ENCODE measurements at places on chromosomes 11 and 22.

GRCh38 chr22:34210301-34210700 is 290.0 kb upstream of the LARGE1 start:
- no peak for DNase-seq

GRCh38 chr11:95076416-95076815 is 9.7 kb downstream of the SRSF8 start:
- DNase-seq: no peak

DNA sequence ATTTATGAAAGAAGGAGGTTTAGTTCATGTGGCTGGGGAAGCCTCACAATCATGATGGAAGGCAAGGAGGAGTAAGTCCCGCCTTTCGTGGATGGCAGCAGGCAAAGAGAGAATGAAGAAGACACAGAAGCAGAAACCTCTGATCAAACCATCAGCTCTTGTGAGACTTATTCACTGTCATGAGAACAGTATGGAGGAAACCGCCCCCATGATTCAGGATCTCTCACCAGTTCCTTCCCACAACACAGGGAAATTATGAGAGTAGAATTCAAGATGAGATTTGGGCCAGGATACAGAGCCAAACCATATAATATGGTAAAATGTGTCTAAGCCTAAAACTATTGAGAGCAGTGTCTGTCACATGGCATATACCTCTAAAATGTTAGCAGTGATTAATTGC is 503.8 kb upstream of the CCDC179 start:
- no peak for DNase-seq

GRCh38 chr11:127017482-127017881 is 16.9 kb upstream of the KIRREL3 start:
- no peak for DNase-seq

DNA sequence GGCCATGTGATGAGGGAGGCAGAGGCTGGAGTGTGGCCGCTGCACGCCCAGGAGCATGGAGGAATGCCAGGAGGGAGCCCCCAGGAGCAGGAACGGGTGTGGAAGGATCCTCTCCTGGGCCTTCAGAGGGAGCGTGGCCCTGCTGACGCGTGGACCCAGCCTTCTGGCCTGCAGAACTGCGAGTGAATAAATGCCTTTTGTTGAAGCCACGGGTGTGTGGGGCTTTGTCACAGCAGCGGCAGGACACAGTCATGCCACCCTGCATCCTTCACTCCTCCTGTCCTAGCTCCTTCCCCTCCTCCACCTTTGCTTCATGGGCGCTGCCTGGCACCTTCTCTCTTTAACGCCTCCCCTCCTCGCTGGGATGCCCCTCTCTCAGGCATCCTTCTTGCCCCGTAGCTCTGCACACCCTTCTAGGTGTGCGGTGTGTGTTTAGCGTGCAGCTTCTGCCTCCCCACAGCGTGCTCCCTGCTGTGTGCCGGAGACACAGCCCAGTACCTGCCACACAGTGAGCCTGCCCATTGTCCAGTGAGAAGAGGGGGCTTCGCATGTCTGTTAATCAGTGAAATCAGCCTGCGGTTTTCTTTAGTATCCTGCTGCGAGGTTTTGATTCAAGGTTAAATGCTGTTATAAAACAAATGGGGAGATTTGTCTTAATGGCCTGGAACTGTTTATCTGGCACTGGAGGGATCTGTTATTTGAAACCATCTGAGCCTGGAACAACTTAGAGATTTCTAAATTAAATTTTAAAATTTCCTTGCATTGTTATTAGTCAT is 459.6 kb downstream of the TBC1D22A start:
- no peak for DNase-seq

GRCh38 chr22:50018608-50019285 is 6.2 kb upstream of the IL17REL start:
- peak; percentile 61 for DNase-seq

- DNase-seq: no peak
Measured at GRCh38 chr22:49164773-49165320, 662.8 kb downstream of the BRD1 start.

DNA sequence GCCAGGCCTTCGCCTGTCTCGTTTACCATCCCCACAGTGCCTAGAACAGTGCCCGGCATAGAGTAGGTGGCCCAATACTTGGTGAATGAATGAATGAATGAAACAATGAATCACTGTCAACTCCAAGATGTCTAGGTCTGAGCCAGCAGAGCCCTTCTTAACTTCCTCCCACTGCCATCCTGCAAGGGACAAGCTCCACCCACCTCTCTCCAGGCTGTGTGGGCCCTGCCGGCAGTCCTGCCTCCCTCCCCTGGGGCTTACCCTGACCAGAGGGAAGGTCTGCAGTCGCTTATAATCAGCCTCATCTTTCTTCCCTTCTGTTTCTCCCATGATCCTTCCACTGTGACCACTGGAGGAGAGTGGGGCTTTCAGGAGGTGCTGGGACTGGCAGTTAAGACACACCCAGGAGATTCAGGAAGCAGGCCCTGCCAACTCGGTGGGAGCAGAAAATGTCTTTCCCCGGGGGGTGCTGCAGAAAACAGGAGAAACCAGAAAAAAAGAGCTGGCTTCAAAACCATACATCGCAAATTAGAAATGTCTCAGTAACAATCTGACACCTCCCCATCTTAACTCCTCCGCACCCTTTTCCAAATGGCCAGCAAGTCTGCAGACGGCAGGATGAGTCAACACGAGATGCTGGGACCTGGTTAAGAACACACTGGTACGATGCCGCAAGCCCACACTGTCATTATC is 11.4 kb downstream of the DNAL4 start:
- DNase-seq: no peak

DNA sequence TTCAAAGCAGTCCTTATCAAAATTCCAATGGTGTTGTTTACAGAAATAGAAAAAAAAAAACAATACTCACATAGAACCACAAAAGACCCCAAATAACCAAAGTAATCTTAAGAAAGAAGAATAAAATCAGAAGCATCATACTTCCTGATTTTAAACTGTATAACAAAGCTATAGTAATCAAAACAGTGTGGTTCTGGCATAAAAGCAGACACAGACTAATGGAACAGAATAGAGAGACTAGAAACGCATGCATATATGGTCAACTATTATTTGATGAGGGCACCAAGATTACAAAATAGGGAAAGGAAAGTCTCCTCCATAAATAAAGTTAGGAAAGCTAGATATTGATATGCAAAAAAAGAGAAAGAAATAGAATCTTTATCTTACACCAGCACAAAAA is 120.1 kb upstream of the TEAD1 start:
- DNase-seq: no peak

DNA sequence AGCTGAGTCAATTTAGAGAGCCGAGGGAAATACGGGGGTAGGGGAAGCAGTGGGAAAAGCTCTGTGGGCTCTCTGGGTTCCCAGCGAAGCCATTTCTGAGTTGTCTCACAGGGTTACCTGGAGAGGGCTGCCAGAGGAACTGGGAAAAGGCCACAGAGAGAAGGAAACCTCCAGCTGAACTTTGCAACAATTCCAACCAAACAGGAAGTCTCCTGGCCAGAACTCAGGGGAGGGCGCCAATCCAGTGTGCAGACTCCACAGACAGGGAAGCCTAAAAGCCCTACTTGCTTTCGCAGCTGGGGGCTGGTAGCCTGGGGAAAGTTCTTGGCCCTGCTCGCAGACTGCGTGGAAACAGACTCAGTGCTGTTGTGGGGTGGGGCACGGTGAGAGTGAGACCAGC is 23.1 kb upstream of the GNAZ start:
- DNase-seq: no peak

DNA sequence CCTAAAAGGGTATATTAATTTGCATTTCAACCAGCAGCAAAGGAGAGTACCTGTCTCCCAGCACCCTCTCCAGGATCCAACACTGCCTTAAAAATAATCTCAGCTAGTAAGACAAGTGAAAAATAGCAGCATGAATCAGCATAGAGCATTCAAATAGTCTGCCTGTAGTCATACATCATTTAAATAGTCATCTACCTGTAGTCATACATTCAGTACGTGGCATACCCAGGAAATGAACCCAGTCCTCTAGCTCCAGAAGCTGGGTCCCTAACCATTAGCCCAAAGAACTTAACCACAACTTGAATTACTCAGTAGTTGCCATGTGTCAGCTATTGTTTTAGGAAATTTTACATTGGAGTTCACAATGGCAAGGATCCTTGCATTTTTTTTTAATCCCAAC is 9.3 kb downstream of the TENM4 start:
- DNase-seq: no peak

Data from CD4-positive, alpha-beta T cell treated with Interleukin-6 at 100 ng/mL for 8 hours (primary cell).